Cardiac fibroblast (primary cell): ENCODE measurements at places on chromosomes 7 and 10.
A peak's percentile ranks its signal among the peaks of the same experiment; 100 is the strongest.

DNA sequence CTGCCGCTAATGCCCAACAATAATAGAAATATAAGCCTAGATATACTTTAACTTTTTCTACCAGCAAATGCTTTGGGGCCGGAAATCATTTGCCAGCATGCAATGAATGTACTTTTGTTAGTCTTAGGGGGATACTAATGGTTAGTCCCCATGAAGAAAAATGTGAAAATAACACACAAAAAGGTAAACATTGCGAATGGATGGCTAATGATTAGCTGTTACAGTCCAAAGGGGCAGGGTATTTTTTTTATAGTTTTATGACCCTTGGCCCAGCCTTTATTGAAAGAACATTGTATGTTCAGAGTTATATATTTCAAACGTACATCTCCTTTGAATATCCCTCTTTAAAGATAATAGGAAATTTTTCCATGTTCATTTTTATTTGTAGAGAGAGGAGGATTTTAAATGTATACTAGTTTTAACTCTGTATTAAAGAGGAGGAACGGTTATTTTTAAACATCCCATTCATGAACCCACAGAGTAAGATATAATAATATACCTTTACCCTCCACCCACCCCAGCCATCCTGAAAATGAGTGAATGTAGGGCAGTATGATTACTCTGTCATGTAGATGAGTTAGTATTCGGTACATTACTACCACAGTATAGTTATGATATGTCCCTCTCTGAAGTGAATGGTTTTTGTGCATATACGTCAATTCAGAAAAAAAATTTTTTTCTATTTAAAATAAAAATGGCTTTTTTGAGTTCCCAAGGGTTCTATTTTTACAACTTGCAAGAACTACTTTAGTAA is 63.6 kb downstream of the ARID5B start:
- DNase-seq = no peak

DNA sequence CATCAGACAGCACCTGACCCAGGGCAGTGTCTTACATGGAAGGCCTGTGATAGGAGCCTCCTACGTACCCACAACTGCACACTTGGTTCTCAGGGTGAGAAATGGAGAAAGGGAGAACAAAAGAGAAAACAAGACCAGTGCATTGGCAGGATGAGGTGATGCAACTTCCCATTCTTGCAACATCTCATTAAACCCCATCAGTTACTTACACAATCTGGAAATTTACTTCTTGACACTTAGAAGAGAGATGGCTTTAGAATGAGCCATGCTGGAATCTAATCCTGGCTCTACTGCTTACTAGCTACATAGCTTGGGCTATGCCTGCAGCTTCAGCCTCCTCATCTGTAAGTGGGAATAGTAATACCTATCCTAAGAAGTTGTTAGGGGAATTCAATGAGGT is 391.7 kb downstream of the KCNMA1 start:
- peak; percentile 75 for DNase-seq

GRCh38 chr7:22677680-22678079 is 49.3 kb upstream of the IL6 start:
- DNase-seq = no peak

GRCh38 chr10:124878457-124878739 is 63.5 kb upstream of the ZRANB1 start:
- peak; percentile 9 for DNase-seq

DNA sequence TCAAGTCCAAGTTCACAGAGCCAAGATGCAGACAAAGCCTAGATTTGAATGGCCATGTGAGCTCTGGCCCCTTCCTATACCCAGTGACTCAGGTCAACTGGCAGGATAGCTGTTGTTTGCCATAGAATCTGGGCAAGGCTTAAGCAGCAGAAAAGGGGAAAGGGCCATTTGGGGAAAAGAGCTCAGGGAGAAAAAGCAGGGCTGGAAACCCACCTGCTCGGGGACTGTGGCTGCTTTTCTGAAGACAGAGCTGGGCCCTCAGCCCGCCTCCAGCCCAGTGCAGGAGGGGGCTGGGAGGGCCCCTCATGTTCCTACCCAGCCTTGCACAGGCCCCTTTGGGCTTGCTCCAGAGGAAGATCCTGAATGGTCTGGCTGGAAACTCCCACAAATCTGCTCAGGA is 32.6 kb upstream of the HABP2 start:
- no peak for DNase-seq

DNA sequence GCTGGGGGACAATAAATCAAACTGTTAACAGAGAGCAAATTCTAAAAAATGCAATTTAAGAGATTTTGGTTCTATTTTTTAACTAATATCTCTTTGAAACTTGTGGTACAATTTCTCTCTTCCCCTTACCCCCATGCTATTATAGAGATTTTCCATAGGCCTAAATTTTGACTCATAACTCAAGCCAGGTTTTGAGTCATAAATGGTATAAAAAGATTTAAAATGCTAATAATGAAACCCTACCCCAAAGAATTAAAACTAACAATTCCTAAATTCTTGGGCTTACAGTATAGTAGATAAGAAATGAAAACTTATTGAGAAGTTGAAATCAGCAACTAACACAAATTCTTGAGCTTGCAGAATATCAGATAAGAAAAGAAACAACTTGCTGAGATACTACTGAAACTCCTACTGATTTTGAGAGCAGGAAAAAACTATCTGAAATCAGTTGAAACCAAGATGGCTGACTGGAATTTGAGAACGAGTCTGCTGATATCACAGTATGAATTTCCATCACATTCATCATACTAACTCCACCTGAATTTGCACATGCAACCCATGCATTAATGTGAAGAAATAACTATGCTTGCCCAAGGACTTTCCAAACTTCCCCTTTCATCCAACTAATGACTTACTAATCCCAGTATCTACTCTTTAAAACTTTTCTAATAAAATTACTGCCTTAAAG is 36.3 kb downstream of the POT1 start:
- no peak for DNase-seq

DNA sequence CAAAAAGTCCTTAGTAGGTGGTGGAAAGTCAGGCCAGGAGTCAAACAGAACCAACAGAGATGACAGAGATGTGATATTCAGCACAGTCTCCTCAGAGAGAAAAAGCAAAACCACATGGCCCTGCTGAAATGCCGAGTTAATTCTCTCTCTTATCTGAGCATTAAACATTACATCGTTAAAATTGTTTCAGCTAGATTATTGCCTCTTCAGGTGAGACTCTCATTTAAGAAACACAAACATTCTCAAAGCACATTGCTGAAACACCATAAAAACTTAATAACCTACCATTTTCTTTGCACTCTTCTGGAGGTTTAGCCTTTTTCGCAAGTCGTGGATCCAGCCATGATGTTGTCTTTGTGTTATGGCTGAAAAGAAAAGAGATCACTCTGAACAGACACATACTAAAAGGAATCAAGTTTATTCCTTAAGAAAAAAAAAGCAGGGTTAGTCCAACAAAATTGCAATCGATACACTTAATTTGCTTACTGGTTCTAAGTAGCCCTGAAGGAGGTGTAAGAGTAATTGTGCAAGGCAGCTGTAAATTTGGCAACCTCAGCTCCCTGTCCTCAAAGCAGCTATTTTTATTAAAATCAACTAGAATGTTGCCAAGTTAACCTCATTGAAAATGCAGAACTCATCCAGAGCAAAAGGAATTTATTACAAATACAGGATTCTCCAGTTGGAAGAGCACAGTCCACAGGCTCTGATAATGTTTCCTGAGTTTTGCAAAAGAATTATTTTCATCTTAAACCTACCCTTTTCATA is 691.1 kb downstream of the PHTF2 start:
- DNase-seq = no peak

GRCh38 chr7:150398965-150399320 is 19.8 kb downstream of the ZNF775 start:
- no peak for DNase-seq

DNA sequence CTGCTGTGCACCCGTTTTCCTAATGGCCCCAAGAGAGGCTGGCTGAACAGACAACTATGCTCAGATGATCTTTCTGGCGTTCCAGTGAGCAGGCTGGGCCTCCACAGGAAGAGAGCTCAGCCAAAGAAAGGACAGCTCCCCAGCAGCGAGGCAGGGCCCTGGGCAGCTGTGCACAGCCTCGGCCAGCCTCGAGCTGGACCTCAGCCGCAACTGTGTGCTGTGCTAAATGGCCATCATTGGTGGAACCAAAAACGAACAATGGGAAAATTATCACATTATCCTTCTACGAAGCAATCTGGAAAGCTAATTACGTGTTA is 97.5 kb downstream of the CTBP2 start:
- peak; percentile 58 for DNase-seq

GRCh38 chr10:21171197-21171935 is 274.3 kb upstream of the NEBL start:
- no peak for DNase-seq

GRCh38 chr10:83572036-83572435 is 567.3 kb upstream of the GHITM start:
- no peak for DNase-seq

- no peak for DNase-seq
Observed at GRCh38 chr7:17320102-17320497, 21.6 kb downstream of the AHR start.

- no peak for DNase-seq
Observed at GRCh38 chr7:73308074-73308664, 457 bp downstream of the NSUN5 start.

- no peak for DNase-seq
Observed at GRCh38 chr7:43757073-43757720, 1.3 kb upstream of the BLVRA start.

DNA sequence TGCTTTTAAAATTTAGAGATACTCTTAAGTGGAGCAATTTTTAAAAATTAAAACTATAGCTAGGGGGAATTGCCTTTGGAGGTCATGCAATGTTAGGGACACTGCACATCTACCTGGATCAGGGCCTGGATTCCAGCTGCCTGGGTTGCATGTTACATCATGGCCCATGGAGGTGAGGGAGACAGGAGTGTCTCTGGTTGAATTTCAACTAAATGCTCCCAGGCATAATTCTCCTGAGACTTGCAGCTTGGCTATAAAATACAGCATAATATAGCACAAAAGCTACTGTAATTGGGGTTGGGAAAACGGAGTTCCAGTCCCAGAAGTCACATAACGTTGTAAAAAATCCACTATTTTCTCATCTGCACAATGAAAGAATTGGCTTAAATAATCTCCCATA is 782.5 kb downstream of the LRMDA start:
- DNase-seq = no peak

DNA sequence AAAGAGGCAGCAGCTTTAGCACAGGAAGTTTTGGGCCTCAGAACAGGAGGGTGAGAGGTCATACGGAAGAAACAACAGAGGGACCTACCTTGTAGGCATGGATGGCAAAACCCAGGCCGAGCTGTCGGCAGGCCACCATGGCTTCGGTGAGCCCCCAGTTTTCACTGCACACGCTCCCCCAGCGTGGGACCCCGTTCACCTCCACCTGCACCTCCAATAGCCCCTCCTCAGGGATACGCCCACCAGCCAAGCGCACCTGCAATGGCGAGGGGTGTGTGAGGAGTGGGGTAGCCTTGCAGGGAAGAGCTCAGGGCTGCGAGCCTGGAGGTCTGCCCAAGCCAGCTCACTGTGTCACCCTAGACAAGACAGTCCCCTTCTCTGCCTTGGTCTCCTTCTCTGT is 11.3 kb downstream of the LOXL4 start:
- no peak for DNase-seq

GRCh38 chr7:4774658-4775249 is 669 bp upstream of the AP5Z1 start:
- peak; percentile 71 for DNase-seq

DNA sequence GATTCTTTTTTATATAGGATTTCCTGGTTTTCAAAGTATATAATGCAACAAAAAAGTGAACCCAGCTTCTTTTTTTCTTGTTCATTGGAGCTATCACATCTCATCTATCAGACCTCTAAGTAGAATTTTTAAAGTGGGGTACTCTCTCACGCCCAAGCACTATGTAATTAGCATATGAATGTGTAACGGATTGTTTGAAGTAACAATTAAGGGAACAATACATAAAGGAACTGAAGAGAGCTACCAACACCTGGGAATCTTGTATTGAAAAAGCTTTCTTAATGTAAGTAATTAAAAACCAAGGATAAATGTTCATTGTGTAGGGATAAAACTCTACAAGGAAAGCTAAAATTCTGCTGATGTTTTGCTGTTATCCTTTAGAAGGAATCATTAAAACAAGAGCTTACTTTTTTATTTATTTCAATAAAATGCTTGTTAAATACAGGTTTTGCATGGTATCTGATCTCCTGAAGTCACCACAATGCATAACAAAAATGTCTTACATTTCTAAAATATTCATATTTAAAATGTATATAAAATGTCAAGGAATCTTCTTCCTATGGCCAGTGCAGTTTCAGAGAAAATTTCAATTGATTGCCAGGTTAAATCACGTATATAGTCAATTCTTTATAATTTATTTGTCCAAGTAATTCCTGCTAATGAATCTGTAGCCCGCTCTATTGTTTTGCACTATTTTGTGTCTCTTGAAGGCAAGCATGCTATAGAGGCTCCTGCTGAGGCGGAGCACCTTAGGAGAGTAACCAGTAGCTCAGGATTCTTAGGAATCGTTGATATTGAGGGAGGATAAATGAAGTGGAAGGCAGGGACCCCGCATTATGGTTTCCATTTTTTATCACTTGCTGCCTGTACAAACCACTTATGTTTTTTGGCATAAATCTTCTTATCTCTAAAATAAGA is 51.6 kb downstream of the PTPRZ1 start:
- no peak for DNase-seq

DNA sequence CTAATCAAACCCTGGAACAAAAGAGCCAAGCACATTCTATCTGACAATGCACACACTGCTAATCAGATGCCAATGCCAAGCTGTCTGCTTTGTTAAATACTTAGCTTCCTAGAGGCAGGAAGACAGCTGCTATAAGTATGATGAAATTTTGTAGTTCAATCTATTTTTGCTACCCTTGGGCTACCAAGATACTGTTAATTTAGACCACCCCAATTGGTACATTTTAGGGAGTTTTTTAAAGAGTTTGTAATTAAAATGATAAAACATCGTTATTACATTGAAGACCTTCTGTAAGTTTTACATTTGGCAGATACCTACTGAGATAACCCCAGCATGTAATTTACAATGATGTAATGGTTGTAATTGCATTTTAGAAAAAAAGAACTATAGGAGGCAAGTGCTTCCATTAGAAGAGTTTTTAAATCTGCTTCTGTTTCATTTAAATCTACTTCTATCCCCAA is 268.5 kb downstream of the ADK start:
- peak; percentile 15 for DNase-seq

DNA sequence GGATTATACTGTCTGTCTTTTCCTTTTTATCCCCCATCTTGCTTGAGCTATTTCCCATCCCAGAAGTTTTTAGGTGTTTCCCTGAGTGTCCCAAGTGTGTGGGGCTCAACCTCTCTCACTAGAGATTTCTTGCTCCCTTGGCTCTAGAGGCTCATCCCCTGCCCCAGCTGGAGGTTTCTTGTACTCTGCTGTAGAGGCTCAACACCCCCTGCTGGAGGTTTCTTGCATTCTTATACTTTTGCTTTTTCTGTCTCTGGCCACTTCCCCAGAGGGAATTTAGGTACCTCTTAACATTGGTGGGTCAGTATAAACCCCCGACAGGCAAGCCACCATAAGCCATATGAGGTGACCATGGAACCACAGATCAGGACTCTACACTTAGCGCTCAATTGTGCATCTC is 114.2 kb upstream of the FAM3C start:
- no peak for DNase-seq

GRCh38 chr7:113440173-113440572 is 321.8 kb upstream of the SMIM30 start:
- DNase-seq = no peak
